ENCODE measurements at places on chromosomes 2 and 18.
A peak's percentile ranks its signal among the peaks of the same experiment; 100 is the strongest.

DNA sequence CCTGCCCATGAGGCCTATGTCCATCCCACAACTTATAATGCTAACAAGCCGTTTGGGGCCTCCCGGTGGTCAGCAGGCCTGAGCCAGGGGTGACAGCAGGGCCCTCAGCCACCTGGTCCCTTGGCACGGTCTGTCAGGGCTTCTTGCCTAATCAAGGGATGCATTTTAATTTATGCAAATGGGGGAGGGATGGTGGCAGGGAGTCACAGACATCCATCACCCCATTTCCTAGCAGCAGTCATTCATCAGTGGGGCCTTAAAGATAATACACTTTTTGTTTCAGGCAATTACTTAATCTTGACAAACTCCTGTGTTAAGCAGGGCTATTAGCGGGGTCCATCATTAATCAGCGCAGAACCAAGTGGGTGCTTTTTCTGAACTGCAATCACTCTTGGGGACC, 174.5 kb downstream of the GLI2 start:
- DNase-seq = no peak

DNA sequence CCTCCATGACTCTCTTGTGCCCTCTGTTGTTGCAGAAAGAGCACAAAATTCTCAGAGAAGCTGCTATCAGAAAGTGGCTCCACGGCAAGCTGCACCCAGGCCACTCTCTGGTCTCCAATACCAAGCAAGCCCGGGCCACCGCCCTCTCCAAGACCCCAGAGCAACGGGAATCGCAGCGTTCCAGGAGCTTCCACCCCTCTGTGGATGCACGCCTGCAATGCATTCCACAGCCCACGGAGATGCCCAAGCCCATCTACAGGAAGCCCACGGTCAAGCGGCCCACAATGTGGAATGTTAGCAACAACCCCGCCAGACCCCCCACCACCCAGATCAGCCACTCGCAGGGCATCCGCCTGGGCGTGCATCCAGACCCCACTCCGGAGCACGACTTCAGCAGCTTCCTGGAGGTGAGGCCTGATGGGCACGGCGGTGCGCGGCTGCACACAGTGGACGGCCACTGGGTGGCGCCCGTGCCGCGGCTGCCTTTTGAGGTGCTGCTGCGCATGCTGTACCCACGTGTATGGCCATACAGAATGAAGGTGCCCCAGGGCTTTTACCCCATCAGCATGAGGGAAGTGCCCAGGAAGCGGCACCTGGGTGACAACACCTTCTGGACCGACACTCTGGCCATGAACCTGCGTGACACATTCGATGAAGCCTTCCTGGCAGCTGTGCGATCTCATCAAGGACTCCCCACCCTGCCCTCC, 6.3 kb downstream of the ANKRD53 start:
- DNase-seq = peak; percentile 66

DNA sequence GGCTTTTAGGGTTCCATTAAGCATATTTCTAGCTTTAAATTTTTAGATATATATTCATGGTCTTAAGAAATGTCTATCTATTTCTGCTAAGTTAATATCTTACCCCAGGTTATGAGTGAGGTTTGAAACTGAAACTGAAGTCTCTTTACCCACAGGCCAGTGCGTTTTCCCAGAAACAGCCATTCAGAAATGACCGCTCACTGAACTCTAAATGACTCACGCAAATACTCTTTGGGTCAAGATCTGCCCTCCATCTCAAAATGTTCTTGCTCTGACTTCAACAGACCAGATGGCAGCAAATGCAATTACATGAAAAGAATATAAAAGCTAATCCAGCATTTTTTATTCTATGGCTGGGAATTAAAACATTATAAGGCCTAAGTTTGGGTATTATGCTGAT, 315.2 kb downstream of the TDRD15 start:
- no peak for DNase-seq

DNA sequence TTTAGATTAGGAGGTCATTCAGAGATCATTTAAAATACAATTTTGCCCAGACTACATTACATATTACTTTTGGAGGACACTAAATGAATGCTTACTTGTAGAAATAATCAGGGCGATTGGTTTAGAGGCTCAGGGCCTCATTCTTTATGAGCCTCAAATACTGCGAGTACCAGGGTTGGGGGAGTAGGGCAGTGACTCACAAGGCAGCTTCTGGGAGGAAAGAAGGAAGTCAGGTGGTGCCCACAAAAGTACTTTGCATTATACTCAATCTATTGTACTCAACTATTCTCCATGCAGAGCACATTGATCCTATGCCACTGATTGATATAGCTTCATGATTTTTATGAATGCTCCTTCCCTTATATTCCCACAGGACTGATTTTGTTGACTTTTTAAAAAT, 166.9 kb downstream of the SOCS6 start:
- DNase-seq = no peak

- no peak for DNase-seq
Observed at GRCh38 chr18:70273021-70273420, 15.8 kb upstream of the SOCS6 start.

GRCh38 chr18:35864916-35865315, 107.6 kb upstream of the RMP24 start:
- DNase-seq = no peak

DNA sequence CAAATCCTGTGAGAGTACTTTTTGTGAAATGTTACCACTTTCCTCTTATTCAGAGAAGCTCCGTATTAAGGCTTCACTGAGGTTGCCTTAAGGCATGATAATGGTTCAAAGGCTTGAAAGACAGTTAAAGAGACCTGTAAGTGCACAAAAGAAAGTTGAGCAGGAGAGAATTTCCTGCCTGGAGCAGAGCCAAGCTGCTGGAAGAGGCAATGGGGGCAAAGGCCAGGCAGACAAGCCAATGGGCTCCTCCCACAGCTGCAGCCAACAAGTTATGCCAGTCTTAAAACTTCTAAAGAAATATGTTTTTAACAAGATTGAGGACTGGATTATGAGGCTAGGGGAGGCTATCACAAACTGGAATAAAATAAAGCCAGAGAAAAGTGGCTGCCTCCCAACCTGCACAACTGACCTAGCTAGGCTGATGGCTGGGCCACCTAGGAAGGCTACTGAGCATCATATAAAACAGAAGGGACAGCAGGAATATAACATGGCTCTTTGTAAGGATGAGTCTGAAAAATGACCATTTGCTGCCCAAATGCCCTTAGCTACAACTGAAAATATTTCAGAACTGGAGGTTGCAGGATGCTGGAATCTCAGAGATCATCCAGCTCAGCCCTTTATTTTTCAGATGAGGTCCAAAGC, 2.1 kb downstream of the IL1B start:
- DNase-seq = no peak

GRCh38 chr2:13240789-13241487, 524.2 kb downstream of the TRIB2 start:
- no peak for DNase-seq

DNA sequence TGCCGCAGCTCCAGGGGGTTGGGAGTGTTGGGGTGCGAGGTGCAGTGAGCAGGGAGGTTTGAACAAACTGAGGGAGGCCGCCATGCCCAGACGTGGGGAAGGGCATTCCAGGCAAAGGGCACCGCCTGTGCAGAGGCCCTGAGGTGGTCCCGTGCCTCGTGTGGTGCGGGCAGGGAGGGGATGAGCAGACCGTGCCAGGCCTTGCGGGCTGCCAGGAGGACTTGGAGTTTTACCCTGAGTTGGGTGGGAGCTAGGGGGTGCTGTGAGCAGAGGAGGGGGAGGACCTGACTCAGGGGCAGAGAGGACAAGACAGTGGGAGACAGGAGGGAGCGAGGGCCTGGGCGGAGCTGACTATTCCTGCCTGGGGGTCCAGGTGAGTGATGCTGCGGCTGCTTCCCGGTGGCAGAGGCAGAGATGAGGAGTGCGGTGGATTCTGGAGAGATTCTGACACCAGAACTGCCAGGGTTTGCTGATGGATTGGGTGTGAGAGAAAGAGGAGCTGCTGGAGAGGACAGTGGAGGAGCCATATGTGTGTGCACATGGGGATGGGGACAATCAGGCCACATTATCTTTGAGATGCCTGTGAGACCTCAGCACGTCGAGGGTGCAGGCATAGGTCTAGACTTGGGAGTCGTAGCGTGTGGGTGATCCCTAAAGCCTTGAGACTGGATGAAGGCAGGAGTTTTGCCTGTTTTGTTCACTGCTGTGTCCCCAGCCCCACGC, 23.4 kb downstream of the ZAP70 start:
- DNase-seq = no peak

DNA sequence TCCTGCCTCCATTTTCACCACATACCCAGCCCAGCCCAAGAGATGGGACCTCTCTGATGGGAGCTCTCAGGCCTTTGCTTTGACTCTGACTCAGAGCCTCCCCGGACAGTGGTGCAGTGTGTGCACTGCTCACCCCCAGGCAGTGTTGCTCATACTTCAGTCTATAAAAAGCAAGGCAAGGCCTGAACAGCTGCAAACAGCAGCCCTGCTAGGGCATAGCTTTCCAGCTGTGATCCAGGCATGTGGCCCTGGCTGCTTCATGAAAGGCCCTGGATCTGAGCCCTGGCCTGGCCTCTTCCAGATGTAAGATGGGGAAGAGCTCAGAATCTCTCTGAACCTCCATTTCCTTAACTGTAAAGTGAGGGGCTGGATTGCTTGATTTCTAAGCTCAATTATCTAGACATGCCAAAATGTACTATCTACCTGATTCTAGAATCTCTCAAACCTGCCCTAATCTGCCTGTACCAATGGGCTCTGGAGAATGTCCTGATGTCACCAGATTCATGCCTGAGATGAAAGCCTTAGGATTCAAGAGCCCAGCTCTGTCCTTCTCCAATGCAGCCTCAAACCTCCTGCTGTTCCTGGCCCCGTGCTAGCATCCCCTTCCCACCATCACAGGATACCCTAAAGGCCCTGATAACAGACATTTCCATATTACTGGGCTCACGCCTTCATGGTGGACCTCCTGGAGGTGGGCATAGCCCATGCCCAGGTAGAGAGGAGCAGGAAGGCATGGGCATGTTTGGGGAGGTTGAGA, 206.9 kb downstream of the ARL4C start:
- DNase-seq = no peak
